ENCODE measurements at places on chromosomes 6 and 20. TPM values are rescaled to one million over a fixed set of nuclear protein-coding genes. Genes with fewer than 3 reads are reported as not detected.

DNA sequence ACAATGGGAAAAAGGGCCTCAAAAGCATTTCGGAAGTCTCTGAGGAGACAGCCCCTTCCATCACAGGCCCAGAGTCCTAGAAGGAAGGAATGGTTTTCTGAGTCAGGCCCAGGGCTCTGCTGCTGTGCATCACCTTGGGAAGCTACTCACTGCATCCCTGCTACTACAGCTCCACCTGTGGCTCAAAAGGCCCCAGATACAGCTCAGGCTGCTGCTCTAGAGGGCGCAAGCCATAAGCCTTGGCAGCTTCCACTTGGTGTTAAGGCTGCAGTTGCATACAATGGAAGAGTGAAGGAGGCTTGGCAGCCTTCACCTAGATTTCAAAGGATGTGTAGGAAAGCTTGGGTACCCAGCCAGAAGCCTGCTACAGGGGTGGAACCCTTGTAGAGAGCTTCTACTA is 54.8 kb downstream of the MEI4 start:
- DNase-seq = no peak

DNA sequence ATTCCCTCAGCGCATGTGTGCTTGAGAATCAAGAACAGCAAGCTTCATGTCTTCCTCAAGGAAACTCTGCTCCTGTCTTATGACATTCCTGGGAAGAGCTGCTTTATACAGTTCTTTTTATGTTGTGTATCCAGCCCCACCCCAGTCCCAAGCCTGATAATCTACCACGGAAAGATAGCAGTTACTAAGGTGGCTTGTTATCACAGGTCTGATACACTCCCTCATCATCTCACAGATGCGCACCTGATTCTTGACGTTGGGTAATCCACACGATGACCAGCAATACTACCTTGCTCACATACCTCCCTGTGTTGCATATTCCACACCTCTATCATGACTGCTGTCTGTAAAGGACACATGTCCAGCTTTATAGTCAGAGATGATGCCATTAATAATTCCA is 3.2 kb downstream of the NHLRC1 start:
- DNase-seq = no peak

Gene FAM83D
- total RNA-seq = 41.6 TPM

- DNase-seq = no peak
Measured at GRCh38 chr20:39631557-39631956, 669.4 kb downstream of the DHX35 start.

DNA sequence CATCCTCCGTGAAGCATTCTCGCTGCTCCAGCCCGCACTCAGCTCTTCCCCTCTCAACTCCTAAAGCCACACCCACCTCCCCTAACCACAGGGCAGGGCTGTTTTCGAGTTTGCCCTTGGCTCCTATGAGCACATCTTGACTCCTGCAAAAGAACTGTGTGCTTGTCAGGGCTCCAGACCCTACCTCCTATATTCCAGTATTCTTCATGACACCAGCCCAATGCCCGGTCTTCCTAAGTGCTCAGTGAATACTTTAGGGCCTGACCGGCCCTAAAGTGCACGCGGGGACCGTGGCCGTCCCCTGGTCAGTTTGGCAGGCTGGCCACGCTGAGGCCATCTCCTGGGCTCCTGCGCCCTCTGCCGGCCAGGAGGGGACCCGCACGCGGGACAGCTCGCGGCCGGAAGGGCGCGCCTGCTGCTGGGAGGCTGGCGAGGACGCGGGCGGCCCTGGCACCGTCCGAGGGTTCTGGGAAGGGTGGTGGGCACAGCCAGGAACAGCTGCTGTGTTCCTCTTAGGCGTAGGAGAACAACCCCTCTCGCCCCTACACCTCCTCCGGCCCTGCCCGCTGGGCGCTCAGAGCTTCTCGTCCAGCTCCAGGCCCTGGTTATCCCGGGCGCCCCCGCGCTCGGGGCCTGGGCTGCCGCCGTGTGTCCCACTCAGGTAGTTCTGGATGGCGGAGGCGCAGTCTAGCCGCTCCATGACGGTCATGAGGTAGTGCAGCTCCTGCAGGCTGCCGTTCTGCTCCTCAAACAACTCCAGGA is 11.0 kb downstream of the UNC5CL start:
- peak; percentile 85 for DNase-seq

DNA sequence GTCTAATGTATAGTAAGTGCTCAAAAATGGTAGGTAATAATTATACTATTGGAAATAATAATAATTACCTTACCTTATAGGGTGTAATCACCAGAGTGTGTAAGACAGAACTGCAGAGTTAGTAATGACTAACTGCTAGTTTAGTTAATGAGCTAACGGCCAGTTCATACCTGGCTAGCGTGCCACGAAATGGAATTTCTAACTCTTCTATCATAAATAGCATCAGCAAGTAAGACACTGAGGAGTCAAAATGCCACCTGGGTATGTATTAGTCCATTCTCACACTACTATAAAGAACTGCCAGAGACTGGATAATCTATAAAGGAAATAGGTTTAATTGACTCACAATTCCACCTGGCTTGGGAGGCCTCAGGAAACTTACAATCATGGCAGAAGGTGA is 63.4 kb upstream of the CEP85L start:
- no peak for DNase-seq

GRCh38 chr6:13513626-13514502 is 26.5 kb upstream of the GFOD1 start:
- no peak for DNase-seq

Measured in Caki2 (cell line).